ENCODE measurements at places on chromosomes 5 and 9.
A peak's percentile ranks its signal among the peaks of the same experiment; 100 is the strongest.

GRCh38 chr9:86022687-86023266 lies 76.6 kb downstream of the GOLM1 start:
- no peak for DNase-seq

- no peak for DNase-seq
Observed at GRCh38 chr9:71171517-71171916, 50.1 kb upstream of the TRPM3 start.

DNA sequence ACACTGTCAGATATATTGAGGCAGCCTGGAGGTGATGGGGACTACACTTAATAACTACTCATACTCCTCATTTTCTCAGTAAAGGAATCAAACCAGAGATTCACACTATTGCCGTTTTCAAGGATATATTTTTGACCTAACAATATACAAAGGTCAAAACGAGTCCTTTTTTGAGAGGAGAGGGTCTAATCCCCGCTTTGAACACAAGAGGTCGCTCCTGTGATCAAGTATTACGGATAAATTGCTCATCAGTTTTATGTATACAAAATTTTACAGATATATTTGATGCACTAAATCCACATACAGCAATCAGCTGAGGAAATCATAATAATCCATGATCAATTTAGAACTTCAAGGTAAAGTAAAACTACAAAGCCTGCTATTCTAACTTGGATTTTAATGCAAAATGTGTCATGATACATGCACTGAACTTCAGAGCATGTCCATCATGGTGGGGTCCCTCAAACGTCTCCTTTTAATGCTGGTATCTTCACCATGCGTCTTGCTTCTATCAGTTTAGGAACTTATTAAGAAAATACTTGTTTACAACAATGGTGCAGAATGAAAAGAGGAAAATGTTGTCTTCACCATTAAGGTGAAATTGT lies 2.5 kb upstream of the ISL1 start:
- DNase-seq: peak; percentile 59

DNA sequence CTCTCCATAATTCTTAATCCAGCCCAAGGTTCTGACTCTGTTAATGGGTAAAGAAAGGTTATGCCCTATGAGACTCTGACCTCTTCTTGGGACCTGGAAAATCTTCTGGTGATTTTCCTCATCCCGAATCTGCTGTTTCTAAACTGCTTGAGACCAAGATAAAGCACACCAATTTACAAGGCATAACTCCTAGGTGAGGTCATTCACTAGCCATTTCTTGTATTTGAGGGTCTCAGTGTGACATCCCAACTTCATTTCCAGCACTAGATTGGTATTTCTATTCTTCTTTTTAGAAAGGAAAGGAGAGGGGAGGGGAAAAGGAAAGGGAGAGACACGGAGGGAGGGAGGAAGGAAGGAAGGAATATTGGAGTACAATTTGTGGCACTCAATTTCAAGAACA lies 51.6 kb downstream of the SLC1A1 start:
- DNase-seq: no peak

GRCh38 chr5:113118298-113118697 lies 141.7 kb downstream of the DCP2 start:
- peak; percentile 42 for DNase-seq

DNA sequence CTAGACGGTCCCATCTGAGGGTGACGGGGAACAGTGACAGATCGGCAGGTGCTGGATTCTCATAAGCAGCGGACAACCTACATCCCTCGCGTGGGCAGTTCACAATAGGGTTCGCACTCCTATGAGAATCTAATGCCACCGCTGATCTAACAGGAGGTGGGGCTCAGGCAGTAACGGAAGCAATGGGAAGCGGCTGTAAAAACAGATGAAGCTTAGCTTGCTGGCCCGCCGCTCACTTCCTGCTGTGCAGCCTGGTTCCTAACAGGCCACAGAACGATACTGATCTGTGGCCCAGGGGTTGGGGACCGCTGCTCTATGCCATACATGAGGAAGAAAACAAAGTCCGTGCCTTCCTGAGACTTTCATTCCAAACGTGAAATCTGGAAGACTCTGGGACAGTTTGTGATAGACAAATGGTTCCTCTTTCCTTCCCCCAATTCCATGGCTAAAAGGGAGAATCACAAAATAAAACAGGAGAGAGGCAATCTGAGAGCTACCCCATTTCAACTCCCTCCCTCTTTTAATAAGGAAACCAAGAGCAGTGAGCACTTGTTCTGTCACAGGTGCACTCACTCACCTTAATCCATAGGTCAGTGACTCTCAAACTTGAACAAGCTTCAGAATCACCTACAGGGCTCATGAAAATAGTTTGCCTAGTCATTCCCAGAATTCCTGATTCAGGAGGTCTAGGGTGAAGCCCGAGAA lies 12.1 kb downstream of the PDCL start:
- no peak for DNase-seq

GRCh38 chr5:10629682-10630081 lies 65.8 kb downstream of the ANKRD33B start:
- no peak for DNase-seq

DNA sequence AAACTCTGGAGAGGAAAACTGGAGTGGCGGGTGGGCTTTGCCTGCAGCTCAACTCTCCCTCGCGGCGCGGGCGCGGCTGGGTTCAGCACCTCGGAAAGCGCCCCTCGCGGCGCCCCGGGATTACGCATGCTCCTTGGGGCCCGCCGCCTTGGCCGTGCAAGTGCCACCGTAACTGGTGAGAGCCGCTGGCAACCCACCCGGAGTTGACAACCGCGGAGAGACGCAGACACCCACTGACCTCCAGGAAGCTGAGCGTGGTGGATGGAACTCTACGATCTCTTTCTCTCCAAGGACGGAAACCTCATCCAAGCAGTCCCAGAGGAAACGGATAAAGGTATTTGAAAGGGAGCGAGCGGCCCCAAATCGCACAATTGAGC lies 194 bp upstream of the RXFP3 start:
- DNase-seq: no peak

DNA sequence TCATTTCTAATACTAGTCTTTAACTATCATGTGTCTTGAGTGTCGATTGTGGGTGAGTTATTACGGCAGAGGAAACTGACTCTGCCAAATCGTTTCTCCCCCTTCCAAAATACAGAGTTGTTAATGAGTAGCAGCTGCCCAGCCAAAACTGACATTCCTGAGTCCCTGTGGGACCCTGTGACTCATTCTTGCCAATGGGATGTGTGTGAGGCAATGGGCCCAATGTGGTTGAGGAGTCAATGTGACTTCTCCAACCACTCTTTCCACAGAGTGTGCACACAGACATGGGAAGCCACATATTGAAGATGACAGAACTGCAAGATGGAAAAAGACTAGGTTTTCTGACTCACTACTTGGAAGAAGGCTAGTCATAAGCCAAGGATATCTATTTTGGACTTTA lies 434.7 kb downstream of the DTWD2 start:
- no peak for DNase-seq

- no peak for DNase-seq
Observed at GRCh38 chr5:60494144-60494543, 205.8 kb downstream of the DEPDC1B start.

GRCh38 chr9:88189371-88189770 lies 51.1 kb upstream of the SPATA31C2 start:
- DNase-seq: no peak

DNA sequence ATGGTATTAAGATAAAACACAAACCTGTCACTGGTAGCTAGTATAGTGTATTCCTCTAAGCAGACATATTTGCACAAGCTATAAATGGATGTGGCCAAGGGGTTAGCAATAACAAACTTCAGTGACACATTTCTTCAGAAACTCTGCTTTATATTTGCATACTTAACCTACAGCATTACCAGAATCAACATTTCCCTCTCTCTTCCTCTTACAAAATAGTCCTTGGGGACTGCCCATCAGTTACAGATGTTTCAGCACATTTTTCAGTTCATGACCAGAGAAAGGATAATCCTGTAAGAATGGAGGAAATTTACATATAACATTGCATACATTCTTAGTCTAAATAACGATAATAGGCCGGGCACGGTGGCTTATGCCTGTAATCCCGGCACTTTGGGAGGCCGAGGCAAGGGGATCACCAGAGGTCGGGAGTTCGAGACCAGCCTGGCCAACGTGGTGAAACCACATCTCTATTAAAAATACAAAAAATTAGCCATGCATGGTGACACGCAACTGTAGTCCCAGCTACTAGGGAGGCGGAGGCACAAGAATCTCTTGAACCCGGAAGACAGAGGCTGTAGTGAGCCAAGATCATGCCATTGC lies 25.3 kb upstream of the SLC1A1 start:
- no peak for DNase-seq

- no peak for DNase-seq
Observed at GRCh38 chr5:149298842-149299404, 27.3 kb downstream of the AFAP1L1 start.

- no peak for DNase-seq
Observed at GRCh38 chr9:70100362-70100761, 56.7 kb downstream of the MAMDC2 start.

DNA sequence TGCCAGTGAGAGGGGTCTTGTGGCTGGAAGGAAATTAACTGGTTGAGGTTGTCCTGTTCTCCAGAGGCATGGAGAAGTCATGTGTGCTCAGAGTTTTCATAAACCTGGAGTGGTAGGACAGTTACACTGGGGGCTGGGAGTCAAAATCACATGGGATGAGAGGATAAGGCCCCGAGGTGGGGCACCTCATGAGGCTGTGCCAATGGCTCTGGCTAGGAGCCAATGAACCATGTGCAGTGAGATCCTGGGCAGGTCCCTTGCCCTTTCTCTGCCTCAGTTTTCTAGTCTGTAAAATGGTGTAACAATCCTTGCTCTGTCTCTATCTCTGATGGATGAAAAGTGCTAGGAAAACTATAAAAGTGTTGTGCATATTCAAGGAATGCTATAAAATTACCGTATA lies 7.0 kb upstream of the SYNPO start:
- DNase-seq: no peak

DNA sequence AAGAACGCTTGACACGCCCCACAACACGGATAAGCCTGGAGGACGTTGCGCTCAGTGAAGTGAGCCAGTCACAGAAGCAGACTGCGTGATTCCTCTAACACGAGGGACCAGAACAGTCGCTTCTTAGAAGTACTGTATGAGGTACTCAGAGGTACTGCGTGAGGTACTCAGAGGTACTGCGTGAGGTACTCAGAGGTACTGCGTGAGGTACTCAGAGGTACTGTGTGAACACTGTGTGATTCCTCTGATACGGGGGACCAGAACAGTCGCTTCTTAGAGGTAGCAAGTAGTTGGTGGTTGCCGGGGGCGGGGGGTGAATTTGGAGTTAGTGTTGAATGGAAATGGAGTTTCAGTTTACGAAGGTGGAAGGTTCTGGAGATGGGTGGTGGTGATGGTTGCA lies 5.8 kb downstream of the NDUFS6 start:
- DNase-seq: no peak

- DNase-seq: no peak
Observed at GRCh38 chr5:2298781-2299180, 416.1 kb upstream of the IRX4 start.

GRCh38 chr5:97508864-97509263 lies 325.8 kb upstream of the RIOK2 start:
- no peak for DNase-seq

GRCh38 chr9:21104787-21105186 lies 27.0 kb upstream of the IFNB1 start:
- no peak for DNase-seq

DNA sequence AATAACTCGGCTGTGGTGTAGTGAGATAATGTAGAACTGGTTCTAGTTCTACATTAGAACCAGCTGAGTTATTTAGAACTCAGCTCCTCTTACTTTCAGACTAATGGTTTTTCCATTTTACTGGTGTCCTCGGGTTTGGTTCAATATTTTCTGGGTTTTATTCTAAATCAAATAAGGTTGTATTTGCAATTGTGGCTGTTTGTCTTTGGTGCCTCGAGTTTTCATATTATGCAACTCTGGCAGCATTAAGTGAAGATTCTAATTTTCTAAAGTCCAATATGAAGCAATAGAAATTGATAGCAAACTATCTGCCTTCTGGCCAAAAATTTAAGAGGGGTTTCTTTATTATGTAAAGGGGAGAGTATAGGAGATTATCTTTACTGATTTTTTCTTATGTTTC lies 19.0 kb downstream of the C6 start:
- DNase-seq: no peak

DNA sequence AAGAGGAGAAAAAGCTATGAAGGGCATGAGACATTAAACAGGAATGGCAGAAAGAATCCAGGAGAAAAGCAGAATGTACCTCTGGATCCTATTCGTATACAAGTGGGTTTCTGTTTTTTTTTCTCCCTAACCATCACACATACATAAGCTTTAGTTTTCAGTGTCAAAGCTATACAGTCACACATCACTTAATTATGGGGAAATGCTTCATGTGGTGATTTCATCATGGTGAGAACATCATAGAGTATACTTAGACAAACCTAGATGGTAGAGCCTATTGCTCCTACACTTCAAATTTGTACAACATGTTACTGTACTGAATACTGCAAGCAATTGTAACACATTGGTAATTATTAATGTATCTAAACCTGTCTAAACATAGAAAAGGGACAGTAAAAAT lies 290.6 kb downstream of the AOPEP start:
- no peak for DNase-seq

DNA sequence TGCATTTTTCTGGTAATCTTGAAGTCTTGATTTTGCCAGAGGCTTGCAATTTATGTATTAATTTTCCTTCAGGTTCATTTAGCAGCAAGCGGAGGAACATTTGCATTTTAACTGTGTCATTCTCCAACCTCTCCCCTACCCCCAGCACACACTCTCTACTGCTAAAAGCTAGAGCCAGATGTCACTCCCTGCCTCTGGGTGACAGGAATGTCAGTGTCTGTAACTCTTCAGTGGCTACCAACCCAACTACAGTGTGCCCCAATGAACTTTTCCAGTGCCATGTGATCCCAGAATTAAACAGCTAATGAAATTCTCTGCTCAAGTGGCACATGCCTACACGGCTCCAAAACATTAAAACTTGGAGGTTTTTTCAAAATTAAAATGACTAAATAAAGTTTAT lies 260.3 kb downstream of the GOLPH3 start:
- no peak for DNase-seq

DNA sequence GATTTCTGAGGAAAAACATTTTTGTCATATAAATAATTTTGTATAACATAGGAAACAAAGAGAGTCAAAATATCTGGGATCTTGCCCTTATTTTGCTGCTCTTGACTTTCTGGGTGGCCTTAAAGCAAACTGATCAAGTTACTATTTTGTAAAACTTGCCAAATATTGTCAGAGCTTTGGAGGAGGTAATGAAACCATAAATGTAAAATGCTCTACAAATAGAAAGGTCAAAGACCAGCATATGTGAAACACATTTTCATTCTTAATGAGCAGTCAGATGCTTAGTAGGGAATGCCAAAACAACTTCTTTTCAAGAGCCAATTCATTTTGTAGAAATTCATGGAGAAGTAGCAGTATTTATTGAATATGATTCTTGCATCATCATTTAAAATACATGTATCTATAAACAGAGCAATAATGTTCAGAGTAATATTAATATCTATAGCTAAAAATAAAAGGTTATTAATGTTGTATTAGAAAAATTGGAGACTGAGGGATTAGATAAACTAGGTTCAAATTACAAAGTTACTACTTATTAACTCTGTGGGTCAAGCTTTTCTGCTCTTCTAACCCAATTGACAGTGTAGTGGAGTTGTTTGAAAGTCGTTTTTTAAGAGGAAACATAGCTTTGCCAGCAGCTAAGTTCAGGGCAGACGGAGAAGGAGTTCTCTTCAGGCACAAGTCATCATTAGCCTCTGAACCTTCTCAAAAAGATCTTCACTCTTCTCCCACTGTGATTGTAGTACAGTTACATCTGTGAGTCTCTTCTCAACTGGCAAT lies 2053.1 kb downstream of the EFNA5 start:
- DNase-seq: no peak

Measured in COR-L47 (cell line).